Stimulated activated naive CD8-positive, alpha-beta T cell treated with anti-CD3 and anti-CD28 coated beads, Interleukin-15, Interleukin-2, amounts not matched to agents 100 U/mL and 50 U/mL, for 24 hours (primary cell): ENCODE measurements at places on chromosomes 5 and 9.

DNA sequence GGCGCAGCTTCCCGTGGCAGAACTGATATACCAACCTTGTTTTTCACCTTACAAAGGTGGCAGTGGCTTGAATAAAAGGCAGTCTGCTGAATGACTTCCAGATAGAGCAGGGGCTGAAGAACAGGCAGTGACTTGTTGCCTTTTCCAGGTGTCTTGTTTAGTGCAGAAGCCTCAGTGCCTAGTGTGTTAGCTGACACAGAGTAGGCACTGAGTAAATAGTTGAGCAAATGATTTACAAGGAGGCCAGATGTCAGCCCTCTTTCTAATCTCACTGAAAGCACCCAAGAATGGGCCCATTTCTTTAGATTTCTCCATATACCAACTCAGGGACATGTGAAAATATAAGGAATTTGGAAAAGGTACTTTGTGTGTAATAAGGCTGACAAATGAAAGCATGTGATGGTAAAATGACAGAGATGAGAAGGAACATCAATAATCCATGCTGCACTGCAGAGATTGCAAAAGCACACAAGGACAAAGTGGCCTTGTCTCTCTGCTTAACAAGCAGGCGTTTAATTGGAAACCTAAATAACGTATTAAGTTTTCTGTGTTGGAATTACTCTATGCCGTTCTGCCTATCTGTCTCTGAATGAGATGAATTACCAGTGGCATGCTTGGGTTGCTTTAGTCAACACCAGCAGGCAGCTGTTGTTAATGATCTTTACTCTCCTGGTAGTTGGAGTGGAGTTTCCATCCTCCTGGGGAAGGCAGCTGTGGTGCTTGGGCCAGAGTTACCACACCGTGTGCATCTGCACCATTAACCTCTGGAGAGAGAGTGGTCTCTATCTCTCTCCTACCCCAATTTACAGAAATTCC is 360.1 kb upstream of the C9orf72 start:
- DNase-seq, result no peak

- DNase-seq, result no peak
Measured at GRCh38 chr9:107772988-107773387, 283.4 kb upstream of the KLF4 start.

- DNase-seq, result no peak
Measured at GRCh38 chr5:100409660-100410151, 125.5 kb upstream of the FAM174A start.

- no peak for DNase-seq
Measured at GRCh38 chr5:82586181-82586580, 308.0 kb upstream of the RPS23 start.

DNA sequence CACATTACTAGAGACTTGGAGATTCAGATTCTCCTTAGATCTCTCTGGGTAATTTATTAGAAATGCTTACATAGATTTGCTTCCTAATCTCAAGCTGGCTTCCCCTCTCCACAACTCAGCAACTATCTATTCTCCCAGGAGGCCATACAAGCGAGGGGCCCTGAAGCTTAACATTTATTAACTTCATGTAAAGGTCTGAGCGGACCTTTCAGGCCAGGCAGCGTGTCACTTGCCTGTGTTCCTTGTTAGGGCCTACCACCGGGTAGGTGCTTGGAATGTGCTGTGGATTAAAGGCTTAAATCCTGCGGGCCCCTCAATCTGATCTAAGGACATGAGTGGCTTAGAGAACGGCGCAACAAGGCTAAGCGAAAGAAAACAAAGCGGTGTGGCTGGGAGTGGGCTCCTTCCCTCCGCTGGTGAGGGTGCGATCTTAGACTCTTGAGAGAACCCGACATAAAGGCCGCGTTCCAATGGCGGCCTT is 712 bp upstream of the HSPA4 start:
- DNase-seq, result no peak

DNA sequence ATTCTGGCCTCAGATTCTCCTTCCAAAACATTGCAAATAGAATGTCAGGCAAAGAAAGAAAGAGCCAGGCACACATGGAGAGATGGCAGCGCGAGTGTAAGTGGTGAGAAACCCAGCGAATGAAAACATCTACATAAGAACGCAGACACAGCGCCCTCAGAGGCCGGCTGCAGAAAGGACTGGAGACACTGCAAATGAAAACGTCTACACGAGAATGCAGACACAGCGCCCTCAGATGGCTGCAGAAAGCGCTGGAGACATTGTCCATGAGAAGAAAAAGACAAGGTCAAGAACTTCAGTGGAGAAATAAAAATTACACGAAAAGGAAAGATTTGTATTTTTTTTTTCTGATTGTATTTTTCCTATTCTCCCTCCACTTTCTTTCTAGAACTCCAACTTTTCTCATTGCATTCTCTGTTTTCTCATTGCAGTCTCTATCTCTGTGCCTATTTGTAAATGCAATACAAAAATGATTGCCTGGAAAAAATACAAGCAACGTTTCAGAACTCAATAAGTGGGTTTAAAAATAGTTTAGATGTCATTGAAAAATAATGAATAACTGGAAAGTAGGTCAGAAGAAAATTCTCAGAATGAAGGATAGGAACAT is 117.9 kb upstream of the LPCAT1 start:
- peak; percentile 77 for DNase-seq

DNA sequence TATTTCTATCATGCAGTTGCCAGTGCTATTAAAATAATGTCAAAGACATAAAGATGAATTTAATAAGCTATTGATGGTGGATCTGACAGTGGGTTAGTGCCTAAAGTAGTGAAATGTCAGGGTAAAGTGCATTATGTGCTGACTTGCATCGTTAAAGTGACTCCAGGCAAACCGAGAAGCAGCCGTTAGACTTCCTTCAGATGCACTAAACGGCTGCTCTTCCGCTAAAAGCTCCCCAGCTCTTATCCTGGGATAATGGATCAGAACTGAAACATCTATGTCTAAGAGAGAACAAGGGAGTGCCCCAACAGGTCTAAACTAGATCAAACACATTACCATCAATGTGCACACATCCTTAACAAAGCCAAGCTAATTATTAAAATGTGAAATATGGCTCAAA is 468.2 kb downstream of the NTRK2 start:
- no peak for DNase-seq
